ENCODE measurements at places on chromosomes 2 and 18. TPM values are rescaled to one million over a fixed set of nuclear protein-coding genes. Genes with fewer than 3 reads are reported as not detected.

GRCh38 chr18:49751427-49752094, 61.8 kb downstream of the ACAA2 start:
- no peak for ATAC-seq

The RABL2A gene
- 8.1 TPM for total RNA-seq

The TSPYL6 gene
- total RNA-seq = not detected

GRCh38 chr2:231161252-231161839, 36.5 kb upstream of the HTR2B start:
- peak; percentile 94 for ATAC-seq

The SCN2A gene
- total RNA-seq = not detected

- no peak for ATAC-seq
These were observed 153.3 kb upstream of the RBMS1 start for GRCh38 chr2:160646684-160647444.
